ENCODE measurements at places on chromosomes 1 and 21. TPM values are rescaled to one million over a fixed set of nuclear protein-coding genes. Genes with fewer than 3 reads are reported as not detected.

The MROH9 gene
- not detected for total RNA-seq

The GPR25 gene
- total RNA-seq, result not detected

The BRDT gene
- total RNA-seq, result not detected

The CCDC28B gene
- total RNA-seq, result 16.3 TPM

The FAM72B gene
- 2.3 TPM for total RNA-seq

Data from bladder microvascular endothelial cell (primary cell).